ENCODE measurements at places on chromosomes 3 and 15. TPM values are rescaled to one million over a fixed set of nuclear protein-coding genes. Genes with fewer than 3 reads are reported as not detected.

DNA sequence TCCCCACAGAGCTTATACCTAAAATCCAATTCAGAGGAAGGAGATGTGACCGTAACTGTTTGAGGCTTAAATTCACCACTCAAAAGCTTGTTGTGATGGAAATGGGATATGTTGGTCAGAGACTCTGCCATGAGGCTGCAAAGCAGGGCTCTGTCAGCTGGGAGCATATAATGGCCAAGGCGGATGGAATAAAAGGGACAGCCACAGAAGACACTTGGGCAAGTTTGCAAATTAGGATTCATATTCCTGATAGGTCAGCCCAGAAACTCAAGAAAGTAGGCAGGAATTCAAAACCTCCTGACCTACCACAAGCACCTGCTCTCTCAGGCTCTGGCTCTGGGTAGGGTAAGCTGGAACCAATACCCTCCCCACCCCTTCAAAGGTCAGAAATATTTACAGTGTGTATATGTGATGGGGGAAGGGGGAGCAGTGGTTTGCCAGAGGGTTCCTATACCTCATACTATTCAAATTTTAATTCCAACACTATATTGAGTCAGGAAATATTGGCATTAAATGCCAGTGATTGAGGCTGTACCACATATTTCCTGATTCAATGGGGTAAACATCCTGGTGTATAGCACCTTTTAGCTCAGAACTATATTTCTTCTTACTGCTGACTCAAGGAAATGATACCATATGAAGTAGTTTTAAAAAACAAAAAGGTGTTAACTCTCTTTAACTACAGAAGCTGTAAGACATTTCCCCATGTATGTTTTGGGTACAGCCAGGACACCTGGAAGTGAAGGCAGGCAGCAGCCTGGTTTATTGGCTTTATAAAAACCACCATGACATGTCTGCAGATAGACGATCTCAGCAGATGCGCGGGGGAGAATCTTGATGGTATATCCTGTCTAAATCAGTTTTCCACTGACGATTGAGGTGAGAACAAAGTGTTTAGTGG lies 19.2 kb downstream of the FYCO1 start:
- H3K4me3 ChIP-seq, result peak overlapping the region; percentile 37
- DNase-seq, result peak; percentile 58
- no peaks in the 10 kb centered on the region for H3K27me3 ChIP-seq
- peaks cover 90% of the 10 kb centered on the region for H3K36me3 ChIP-seq
- H3K27ac ChIP-seq, result peak overlapping the region; percentile 87

GRCh38 chr15:43516801-43517353 lies 531 bp upstream of the MAP1A start:
- no peak overlapping the region for H3K27ac ChIP-seq
- no peak for DNase-seq
- H3K4me3 ChIP-seq, result no peak overlapping the region
- peaks cover 41% of the 10 kb centered on the region for H3K27me3 ChIP-seq
- H3K4me1 ChIP-seq, result peaks cover 61% of the 10 kb centered on the region

DNA sequence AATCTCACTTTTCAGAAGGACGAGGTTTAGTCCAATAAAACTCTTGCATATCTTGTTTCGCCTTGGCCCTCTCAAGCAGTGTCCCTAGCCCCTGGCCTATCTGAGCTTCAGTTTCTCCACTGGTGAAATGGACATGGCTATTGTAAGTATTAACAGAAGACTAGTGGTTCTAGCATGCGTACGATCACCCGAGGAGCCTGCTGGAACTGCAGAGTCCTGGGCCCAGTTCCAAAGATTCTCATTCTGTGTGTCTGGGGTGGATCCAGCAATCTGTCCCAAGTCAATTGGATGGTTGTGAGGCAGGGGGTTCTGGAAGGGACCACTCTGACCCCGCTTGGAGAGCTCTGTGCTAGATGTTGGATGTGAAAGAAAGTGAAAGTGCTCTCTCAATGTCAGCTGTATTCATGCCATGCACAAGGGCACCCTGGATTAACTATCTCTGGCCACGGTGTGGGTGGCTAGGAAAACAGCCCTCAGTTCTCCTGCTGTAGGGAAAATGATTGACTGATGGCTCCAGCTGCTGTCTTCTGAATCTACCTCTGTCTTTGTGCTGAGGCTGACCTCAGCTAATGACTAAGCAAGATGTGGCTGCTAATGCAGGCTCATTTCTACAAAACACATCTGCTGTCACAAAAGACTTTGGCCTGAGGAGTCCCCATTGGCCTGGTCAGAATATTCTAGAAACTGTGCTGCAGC lies 1.9 kb upstream of the PLA1A start:
- H3K36me3 ChIP-seq, result peaks cover under 1% of the 10 kb centered on the region
- H3K4me1 ChIP-seq, result peaks cover 35% of the 10 kb centered on the region
- H3K27ac ChIP-seq, result peak overlapping the region; percentile 5

DNA sequence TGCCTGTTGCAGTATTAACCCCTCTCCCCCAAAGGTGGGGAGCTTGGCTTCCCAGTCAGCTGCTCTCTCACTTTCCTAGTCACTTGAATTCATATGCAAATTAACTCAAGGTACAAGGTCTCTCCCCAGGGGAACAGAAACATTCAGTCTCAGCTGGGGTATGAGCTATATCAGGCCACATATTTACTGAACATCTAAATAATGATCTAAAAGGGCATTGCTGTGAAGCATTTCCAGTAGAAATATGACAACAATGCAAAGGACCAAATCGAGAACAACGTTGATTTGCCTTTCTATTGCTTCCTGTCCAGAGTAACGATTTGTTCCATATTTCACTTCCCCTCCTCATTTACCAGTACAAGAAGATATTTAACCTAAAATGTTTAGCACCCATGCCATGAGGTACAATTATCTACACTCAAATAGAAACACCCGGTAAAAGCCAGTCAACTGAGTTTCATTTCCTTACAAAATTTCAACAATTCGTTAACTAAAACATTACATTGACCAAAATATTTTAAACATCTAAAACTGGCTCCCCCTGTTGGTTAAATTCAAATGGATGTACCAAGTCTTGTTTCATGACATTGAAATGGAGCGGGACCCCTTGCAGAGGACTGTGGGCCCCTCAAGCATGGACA lies 36.5 kb upstream of the KLHL6 start:
- DNase-seq, result no peak
- peak overlapping the region; percentile 58 for H3K27ac ChIP-seq
- H3K4me3 ChIP-seq, result peak overlapping the region; percentile 44
- H3K36me3 ChIP-seq, result no peaks in the 10 kb centered on the region
- H3K27me3 ChIP-seq, result no peaks in the 10 kb centered on the region

DNA sequence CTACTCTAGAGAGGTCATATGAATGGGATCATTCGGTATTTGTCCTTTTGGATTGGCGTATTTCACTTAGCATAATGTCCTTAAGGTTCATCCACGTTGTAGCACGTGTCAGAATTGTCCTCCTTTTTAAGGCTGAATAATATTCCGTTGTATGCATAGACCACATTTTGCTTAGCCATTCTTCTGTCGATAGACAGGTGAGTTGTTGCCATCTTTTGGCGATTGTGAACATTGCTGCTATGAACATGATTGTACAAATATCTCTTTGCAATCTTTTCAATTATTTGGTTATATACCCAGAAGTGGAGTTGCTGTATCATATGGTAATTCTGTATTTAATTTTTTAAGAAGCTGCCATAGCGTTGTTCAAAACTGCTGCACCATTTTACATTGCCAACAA lies 52.4 kb upstream of the GOLGA8J start:
- H3K4me1 ChIP-seq, result no peaks in the 10 kb centered on the region
- no peak overlapping the region for H3K4me3 ChIP-seq
- DNase-seq, result no peak
- peaks cover 2% of the 10 kb centered on the region for H3K27me3 ChIP-seq

DNA sequence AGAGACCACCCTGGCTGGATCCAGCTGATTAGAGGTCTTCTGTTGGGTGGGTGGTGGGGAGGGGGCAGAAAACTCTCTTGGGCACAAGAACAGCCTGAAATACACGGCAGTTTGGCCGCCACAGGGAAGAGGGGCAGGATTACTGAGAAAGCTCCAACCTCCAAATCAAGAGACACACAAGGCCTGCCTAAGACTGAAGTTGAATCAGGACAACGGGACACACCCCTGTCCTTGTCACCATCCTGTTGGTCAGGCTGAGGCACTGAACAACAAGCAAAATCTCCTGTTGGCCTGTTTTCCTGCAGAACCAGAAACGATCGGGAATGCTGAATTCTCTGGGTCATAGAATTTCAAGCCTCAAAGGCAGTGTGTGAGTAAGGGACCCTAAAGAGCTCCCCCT lies 247.8 kb downstream of the FAM43A start:
- no peak overlapping the region for H3K4me3 ChIP-seq
- H3K36me3 ChIP-seq, result no peaks in the 10 kb centered on the region
- no peak for DNase-seq
- no peak overlapping the region for H3K27ac ChIP-seq
- H3K27me3 ChIP-seq, result no peaks in the 10 kb centered on the region
- no peaks in the 10 kb centered on the region for H3K4me1 ChIP-seq

Gene SEMA6D
- not detected for total RNA-seq

DNA sequence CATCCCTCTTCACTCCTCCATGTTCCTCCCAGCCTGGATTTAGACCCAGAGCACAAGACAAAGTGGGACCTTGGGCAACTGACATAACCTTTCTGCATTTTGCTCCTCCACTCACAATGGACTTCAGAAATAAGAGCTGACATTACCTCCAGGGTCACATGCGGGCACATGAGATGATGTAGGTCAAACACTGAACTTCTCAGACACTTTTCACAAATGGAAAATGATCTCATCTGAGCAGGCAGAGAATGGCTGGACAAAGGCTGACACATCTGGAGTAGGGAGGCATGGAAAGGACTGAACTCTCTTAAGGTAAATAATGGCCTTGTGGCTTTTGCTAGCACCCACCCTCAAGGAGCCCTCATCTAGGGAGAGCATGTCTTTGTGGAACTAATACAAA lies 849.2 kb upstream of the CFAP20DC start:
- peaks cover 11% of the 10 kb centered on the region for H3K4me1 ChIP-seq
- H3K27me3 ChIP-seq, result no peaks in the 10 kb centered on the region
- H3K36me3 ChIP-seq, result peaks cover 7% of the 10 kb centered on the region

DNA sequence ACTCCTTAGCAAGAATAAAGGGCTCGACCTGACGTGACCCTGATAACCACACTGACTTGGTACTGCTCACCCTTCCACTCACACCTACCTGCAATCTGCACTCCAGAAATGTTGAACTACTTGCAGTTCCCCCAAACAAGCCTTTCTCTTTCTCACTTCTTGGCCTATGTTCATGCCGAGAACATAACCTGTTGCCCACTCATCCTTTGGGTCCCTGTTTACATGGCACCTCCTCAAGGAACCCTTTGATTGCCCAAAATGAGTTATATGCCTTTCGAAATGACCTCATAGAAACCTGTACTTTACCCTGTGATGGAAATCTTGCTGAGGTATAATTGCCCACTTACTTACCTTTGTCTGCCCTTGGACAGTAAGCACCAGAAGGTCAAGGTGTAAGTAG lies 96.2 kb downstream of the TMCO5A start:
- H3K27me3 ChIP-seq, result peaks cover 5% of the 10 kb centered on the region
- no peaks in the 10 kb centered on the region for H3K36me3 ChIP-seq
- no peaks in the 10 kb centered on the region for H3K4me1 ChIP-seq
- no peak overlapping the region for H3K27ac ChIP-seq
- no peak overlapping the region for H3K4me3 ChIP-seq
- DNase-seq, result no peak

DNA sequence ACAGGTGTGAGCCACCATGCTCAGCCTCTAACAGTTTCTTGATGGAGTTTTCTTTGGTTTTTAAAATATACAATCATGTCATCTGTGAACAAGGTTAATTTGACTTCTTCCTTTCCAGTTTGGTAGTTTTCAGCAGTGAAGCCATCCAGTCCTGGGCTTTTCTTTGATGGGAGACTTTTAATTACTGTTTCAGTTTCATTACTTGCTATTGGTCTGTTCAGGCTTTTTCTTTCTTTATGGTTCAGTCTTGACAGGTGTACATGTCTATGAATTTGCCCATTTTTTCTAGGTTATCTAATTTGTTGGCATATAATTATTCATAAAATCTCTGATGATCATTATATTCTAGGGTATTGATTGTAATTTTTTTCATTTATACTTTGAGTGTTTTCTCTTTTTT lies 36.8 kb downstream of the PFN2 start:
- no peaks in the 10 kb centered on the region for H3K27me3 ChIP-seq
- peaks cover 28% of the 10 kb centered on the region for H3K36me3 ChIP-seq
- H3K27ac ChIP-seq, result no peak overlapping the region
- H3K4me1 ChIP-seq, result peaks cover 3% of the 10 kb centered on the region
- no peak for DNase-seq
- H3K4me3 ChIP-seq, result no peak overlapping the region

Gene SEMA7A
- 16.9 TPM for total RNA-seq

Gene CHRNA3
- not detected for total RNA-seq

DNA sequence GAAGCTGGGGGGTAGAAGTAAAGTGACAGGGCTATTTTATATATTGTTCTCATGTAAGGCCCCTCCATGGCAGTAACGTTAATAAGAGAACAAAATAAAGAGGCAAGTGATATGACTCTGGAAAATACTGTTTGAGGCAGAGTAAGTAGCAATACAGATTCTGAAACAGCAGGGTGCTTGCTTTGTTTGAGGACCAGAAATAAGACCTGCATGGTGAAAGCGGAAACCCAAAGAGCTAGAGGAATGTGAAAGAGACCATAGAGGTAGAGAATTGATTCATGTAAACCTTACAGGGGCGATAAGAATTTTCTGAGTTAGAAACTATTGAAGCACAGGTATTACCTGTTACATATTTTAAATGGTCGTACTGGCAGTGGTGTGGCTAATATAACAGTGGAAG lies 1517.1 kb downstream of the SI start:
- no peak overlapping the region for H3K27ac ChIP-seq
- no peak for DNase-seq
- H3K36me3 ChIP-seq, result no peaks in the 10 kb centered on the region
- no peak overlapping the region for H3K4me3 ChIP-seq

GRCh38 chr3:55532806-55533205 lies 45.7 kb upstream of the WNT5A start:
- no peaks in the 10 kb centered on the region for H3K27me3 ChIP-seq
- no peak for DNase-seq
- H3K36me3 ChIP-seq, result no peaks in the 10 kb centered on the region
- H3K4me1 ChIP-seq, result no peaks in the 10 kb centered on the region
- H3K4me3 ChIP-seq, result no peak overlapping the region
